ENCODE measurements at places on chromosomes 7 and 10.

GRCh38 chr7:42485301-42485766 is 248.3 kb upstream of the GLI3 start:
- no peak for DNase-seq

- no peak for DNase-seq
These were observed 217.8 kb upstream of the HPS1 start for GRCh38 chr10:98664329-98665042.

DNA sequence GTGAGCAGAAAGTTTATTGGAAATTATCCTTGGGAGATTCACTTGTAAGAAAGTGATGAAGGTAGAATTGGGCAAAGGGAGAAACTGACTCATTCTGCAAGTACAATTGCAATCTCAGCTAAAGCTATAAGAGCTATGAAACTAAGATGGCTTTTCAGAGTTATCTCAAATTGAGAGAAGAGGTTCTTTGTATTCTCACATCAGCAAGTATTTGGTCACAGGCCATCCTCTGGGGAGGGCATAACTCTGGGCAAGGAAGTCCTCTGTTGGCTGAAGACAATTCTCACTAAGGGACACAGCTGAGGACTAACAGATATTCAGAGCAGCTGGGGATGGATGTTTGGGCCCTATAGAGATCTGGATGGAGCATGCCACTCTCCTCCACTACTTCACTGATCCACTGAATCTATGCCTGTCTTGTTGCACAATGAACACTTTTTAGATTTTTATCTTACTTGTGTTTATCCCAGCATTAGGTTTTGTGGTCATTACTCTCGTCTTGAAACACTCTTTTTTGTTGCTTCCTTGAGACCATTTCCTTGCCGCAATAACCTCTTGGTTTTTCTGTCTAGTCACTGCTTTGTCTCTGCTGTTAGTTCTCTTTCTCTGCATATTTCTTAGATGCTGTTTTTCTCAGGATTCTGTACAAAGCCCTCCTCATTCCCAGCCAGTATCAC is 115.1 kb downstream of the GNAI1 start:
- DNase-seq, result no peak

GRCh38 chr10:80382989-80383388 is 25.4 kb upstream of the PRXL2A start:
- DNase-seq, result no peak

- DNase-seq, result no peak
These were observed 12.2 kb upstream of the BAG3 start for GRCh38 chr10:119638982-119639381.

GRCh38 chr7:21059069-21059468 is 272.4 kb upstream of the SP8 start:
- DNase-seq, result no peak

- no peak for DNase-seq
These were observed 517.0 kb downstream of the NRG3 start for GRCh38 chr10:82391971-82392370.

DNA sequence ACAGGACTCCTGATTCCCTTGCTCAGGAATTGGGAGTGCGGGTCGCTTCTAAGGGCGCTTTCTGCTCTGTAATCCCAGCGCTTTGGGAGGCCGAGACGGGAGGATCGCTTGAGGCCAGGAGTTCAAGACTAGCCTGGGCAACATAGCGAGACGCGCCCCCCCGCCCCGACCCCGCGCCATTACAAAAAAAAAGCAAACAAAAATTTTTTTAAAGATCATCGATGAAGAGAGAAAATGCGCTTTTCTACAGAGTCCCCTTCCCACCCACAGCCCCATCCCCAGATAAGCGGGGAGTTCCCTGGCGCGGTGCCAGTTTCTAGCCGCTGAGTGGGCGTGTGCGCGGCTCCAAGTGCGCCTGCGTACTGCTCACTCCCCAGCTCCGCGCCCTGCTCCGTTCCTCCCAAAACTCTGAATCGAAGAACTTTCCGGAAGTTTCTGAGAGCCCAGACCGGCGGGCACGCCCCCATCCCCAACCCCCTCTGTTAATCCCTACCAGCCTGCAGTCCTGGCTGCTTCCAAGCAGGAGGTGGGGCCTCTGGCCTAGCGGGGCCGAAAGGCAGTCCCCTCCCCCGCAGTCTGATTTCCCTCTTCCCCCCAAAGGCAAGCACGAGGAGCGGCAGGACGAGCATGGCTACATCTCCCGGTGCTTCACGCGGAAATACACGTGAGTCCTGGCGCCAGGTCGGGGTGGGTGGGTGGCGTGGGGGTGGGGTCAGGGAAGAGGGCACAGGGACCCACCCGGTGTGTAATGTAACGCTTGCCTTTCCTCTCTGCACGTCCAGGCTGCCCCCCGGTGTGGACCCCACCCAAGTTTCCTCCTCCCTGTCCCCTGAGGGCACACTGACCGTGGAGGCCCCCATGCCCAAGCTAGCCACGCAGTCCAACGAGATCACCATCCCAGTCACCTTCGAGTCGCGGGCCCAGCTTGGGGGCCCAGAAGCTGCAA is 1.0 kb downstream of the HSPB1 start:
- DNase-seq, result peak; percentile 56

- DNase-seq, result no peak
These were observed 51.9 kb upstream of the COMTD1 start for GRCh38 chr10:75287697-75288096.

DNA sequence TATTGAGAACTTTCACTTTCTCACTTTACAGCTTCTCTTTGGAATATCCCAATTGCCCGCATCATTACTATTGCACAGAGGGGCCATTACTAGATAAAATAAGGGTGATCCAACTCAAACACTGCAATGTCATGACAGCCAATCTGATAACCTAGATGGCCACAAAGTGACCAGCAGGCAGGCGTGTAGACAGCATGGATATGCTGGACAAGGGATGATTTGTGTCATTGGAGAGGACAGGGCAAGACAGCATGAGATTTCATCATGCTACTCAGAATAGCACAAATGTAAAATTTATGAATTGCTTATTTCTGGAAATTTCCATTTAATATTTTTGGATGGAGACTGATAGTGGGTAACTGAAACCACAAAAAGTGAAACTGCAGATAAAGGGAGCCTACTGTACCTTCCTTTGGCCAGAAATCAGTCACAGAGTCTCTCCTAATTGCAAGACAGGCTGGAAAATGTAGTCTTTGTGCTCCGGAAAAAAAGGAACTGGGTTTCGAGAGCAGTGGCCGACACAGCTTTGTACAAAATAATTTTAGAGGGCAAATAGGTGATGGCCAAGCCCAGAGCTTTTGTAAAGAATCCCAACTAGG is 6.1 kb upstream of the GSDME start:
- no peak for DNase-seq

DNA sequence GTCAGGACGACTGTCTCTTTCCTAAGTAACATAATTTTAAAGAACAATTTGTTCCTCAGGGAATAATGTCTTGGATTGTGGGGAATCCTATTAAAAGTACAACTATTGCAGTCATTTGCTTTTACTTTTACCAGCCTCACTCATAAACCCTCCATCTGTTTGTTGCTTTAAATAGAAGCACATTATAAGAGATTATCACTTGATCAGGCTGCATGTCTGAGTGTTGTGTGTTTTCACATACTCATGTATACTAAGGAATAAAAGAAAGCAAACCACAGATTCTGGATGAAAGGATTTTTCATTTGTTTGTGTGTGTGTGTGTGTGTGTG is 1077.8 kb downstream of the KCNMA1 start:
- DNase-seq, result no peak

DNA sequence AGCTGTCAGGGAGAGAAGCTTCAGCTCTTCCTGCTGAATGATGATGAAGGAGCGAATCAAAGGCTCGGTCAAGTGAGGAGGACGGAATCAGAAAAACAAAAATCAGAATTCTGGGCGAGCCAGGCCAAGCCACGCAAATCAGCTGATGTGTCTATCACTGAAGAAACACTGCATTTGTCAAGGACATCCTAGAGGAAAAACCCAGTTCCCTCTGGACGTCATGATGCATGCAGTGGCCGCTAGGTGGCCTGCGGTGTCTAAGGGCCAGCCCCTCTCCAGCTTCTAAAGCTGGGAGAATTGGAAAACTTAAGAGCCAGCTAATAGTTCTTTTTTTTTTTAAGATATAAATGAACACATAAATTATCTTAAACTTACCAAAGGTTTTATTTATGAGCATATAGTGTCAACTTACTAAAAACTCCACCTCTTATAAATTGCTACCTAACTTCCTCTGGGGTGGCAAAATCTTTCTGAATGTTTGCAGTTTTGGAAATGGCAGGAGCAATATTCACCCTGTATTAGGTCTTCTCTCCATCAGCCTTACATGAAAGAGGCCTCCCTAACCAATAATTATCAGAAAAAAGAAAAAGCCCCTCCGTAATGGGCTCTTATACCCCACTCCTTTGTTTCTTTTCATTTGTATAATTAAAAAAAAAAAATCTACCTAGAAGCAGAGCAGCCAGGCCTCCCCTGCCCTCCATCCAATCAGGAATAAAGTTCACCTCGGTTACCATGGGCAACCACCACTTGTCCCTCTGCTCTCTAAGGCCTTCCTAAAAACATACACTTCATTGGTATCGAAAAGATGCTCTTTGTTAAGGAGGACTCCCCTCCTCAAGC is 186.8 kb downstream of the USP6NL start:
- no peak for DNase-seq

- no peak for DNase-seq
These were observed 91.3 kb upstream of the BET1 start for GRCh38 chr7:94095316-94096009.

DNA sequence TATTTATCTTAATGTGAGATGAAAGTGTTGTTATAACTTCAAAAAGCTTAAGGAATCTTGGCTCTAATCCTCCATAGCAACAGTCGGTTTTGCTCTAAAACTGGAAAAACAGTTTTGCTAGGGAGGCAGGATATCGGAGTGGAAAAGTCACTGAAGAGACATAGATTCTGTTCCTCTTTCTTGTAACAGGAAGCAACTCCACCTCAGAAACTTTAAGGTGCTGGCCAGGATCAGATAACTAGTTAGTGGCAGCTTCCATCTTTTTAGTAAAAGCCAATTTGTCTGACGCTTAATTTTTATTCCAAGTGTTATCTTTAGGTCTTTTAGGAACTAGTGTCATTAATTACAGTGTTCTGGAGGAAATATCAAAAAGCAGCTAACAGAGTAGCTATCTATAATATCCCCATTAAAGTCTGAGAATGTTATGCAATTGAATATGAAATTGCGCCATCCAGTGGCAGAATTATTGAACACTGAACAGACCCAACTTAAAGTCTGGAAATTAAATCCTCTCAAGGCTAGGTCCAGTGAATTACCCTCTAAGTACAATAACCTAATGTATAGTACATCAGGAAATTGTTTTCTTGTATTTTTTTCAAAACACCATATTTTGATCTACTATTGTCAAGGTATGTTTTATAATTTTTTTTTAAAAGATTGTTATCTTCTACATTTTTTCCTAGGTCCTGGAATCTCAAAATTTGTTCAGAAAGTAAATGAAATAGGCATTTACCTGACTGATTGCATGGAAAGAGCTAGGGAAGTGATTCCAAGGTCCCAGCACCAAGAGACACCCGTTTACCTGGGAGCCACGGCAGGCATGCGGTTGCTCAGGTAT is 65.9 kb upstream of the CC2D2B start:
- no peak for DNase-seq

Data from stimulated activated CD8-positive, alpha-beta memory T cell treated with anti-CD3 and anti-CD28 coated beads, Interleukin-4, amount 100 ng/mL, for 1 hour (primary cell).